Aortic smooth muscle cell (primary cell): ENCODE measurements at places on chromosomes 2 and 18. TPM values are rescaled to one million over a fixed set of nuclear protein-coding genes. Genes with fewer than 3 reads are reported as not detected.

Gene PLGLB2
- 0.53 and 0.87 TPM in 2 replicates for total RNA-seq

Gene TXNDC2
- 0.06 TPM in 1 of 2 replicates, not detected in the other for total RNA-seq

Gene KATNAL2
- 3.4 and 4.1 TPM in 2 replicates for total RNA-seq

Gene NAT8
- not detected in 2 replicates for total RNA-seq

Gene RGPD3
- 0.12 and 0.13 TPM in 2 replicates for total RNA-seq

Gene IL18R1
- total RNA-seq: 0.75 and 1.5 TPM in 2 replicates

Gene RGPD5
- 23.4 and 39.8 TPM in 2 replicates for total RNA-seq

Gene INHA
- total RNA-seq: 0.13 and 0.25 TPM in 2 replicates

Gene OR6B2
- total RNA-seq: not detected in 2 replicates

Gene FAM237A
- not detected in 2 replicates for total RNA-seq

Gene ATIC
- 25.4 and 28.4 TPM in 2 replicates for total RNA-seq

Gene CTIF
- 19.8 and 25.9 TPM in 2 replicates for total RNA-seq

Gene ARL4C
- total RNA-seq: 153 and 163 TPM in 2 replicates

Gene ZSWIM2
- not detected in 2 replicates for total RNA-seq

Gene FAM161A
- total RNA-seq: 1.3 and 1.8 TPM in 2 replicates

Gene STK17B
- total RNA-seq: 145 and 147 TPM in 2 replicates

Gene SRD5A2
- not detected in 2 replicates for total RNA-seq

Gene ANO7
- 0.25 and 0.40 TPM in 2 replicates for total RNA-seq

Gene TOGARAM2
- under 0.01 and 0.12 TPM in 2 replicates for total RNA-seq

Gene TSPYL6
- total RNA-seq: not detected in 2 replicates

Gene MAP3K19
- total RNA-seq: not detected in 2 replicates

Gene CYP26B1
- 0.25 and 0.92 TPM in 2 replicates for total RNA-seq

Gene C2orf80
- not detected in 2 replicates for total RNA-seq

Gene SERPINB11
- total RNA-seq: not detected in 2 replicates

Gene IKZF2
- total RNA-seq: 5.5 and 13.8 TPM in 2 replicates

Gene TLK1
- total RNA-seq: 12.4 and 24.3 TPM in 2 replicates

Gene ARMC9
- total RNA-seq: 97.6 and 158 TPM in 2 replicates

Gene CGREF1
- 7.0 and 12.2 TPM in 2 replicates for total RNA-seq

Gene ASB18
- total RNA-seq: not detected in 2 replicates

Gene ING5
- total RNA-seq: 16.7 and 26.3 TPM in 2 replicates

Gene M1AP
- 0.06 and 0.26 TPM in 2 replicates for total RNA-seq

Gene MOGAT1
- total RNA-seq: not detected in 2 replicates

Gene YES1
- 82.6 and 91.6 TPM in 2 replicates for total RNA-seq

Gene MC2R
- not detected in 2 replicates for total RNA-seq

Gene IL37
- not detected in 2 replicates for total RNA-seq

Gene MRO
- not detected in 2 replicates for total RNA-seq

Gene FKBP7
- total RNA-seq: 51.4 and 67.8 TPM in 2 replicates

Gene GPR17
- not detected in 2 replicates for total RNA-seq

Gene TRABD2A
- 0.37 and 0.66 TPM in 2 replicates for total RNA-seq

Gene SLC4A5
- under 0.01 and 0.31 TPM in 2 replicates for total RNA-seq

Gene RAB17
- total RNA-seq: 0.26 and 0.31 TPM in 2 replicates

Gene SLC9A4
- total RNA-seq: under 0.01 TPM in 1 of 2 replicates, not detected in the other

Gene CRYGD
- not detected in 2 replicates for total RNA-seq
